ENCODE measurements at places on chromosomes 2 and 18.

DNA sequence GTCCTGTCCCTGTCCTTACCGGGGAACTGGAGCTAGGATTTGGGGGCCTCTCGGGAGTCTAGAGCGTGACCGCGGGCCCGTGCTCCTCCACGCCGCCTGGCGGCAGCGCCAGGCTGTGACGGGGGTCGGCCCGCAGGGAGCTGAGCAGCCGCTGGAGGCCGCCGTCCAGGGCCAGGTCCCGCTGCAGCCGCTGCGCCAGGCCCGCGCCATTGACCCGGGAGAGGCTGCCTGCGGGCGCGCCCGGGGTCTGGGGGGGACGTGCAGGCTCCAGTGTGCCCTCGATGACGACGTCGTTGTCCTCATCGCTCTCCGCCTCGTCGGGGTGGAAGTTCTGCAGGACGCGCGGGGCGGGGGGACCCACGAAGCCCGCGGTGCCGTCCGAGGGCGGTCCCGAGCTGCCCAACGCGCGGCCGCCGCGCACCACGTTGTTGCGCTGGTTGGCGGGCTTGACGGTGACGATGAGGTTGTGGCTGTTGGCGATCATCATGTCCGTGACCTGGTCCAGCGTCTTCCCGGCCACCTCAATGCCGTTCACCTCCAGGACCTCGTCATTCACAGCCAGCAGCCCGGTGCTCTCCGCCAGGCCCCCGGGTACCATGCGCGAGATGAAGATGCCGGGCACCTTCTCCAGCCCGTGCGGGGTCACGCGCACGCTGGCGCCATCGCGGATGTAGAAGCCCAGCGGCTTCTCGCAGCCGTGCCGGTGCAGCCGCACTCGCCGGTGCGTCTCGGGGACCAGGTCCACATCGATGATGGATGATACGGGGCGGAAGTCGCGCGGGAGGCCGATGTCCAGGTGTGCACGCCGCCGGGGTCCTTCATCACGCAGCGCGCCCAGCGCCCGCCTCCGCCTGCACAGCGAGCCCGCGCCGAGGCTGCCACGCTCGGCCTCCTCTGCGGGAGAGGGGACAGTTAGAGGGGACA lies 50.9 kb downstream of the ADNP2 start:
- DNase-seq = peak; percentile 51

GRCh38 chr2:134268265-134268664 lies 14.4 kb downstream of the MGAT5 start:
- DNase-seq = no peak

DNA sequence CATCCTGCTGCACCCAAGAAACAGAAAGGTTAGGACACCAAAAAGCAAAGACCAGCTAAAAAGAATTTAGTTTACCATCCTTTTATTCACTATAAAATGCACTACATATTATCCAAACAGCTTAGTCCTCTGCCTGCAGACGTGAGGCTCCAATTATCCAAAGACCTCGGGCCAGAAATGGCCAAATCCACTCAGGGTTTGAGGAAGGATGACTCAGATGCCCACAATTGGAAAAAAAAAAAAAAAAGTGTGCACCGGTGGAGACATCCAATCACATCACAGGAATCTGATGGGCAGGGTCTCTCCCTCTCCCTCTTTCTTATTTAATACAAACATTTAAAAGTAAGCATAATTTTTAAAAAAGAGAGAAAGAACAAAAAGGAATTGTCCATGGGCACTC lies 65.7 kb downstream of the TRABD2A start:
- no peak for DNase-seq

- DNase-seq = no peak
Observed at GRCh38 chr2:150887926-150888325, 373.7 kb downstream of the RBM43 start.

- no peak for DNase-seq
Observed at GRCh38 chr2:11676640-11677039, 6.6 kb upstream of the NTSR2 start.

DNA sequence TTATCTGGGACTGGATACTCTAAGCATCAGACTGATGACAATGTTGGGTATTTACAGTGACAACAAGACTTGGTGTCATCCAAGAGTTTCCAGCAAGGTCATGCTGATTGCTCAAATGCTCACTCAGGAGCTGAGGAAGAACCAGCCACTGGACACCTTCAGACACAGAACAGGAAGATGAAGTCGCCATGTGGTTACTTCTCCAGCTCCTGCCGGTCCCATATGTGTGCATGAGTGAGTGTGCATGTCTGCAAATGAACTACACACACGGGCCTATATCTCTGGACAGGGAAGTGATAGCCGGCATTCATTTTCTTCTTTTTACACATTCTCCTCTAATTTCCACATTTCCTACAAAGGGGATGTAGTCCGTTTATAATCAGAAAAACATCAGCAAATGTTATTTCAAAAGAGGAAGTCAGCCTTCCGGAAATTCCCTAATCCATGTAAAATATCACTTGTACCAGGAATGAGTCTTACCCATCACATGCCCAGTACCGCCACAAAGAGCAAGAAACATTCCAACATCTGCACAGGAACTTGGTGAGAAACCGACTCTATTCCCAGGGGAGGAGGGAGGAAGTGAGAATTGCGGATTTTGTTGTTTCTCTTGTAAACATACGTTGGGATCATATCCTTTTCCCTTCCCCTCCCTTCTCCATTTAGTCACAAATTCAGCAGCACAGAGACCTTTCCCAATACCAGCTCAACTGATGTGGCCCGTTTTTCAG lies 10.8 kb downstream of the RFX8 start:
- peak; percentile 99 for DNase-seq

GRCh38 chr18:70386582-70386981 lies 97.7 kb downstream of the SOCS6 start:
- DNase-seq = no peak

DNA sequence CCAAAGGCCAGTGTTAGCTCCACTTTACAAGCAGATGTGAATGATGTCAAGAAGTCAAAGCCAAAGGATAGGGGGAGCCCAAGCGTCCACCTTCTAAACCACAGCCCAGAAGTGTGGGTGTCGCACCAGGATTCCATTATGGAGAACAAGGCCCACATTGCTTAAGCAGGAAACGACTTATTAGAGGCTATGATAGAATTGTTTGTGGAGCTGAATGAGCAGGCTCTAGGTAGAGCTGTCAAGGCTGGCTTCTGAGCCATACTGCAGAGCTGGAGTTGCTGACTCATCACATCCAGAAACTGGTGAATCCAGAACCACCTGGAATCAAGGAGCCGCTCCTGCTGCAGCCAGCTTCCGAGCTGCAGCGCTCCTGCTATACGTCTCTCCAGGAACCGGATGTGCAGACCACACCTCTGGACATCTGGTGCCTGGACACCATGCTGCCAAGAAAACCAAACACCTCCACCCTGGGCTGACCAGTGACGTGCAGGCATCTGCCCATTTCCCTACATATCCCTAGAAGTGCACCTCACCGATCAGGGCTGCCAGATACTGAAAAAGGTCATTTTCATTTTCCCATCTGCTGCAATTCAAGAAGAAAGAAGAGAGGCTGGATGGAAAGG lies 6.2 kb upstream of the TWIST2 start:
- DNase-seq = peak; percentile 18

- DNase-seq = no peak
Observed at GRCh38 chr18:37764541-37765288, 199.1 kb upstream of the CELF4 start.

GRCh38 chr2:5539282-5540165 lies 152.7 kb upstream of the SOX11 start:
- DNase-seq = no peak

GRCh38 chr2:203835892-203836800 lies 31.4 kb upstream of the CTLA4 start:
- no peak for DNase-seq

DNA sequence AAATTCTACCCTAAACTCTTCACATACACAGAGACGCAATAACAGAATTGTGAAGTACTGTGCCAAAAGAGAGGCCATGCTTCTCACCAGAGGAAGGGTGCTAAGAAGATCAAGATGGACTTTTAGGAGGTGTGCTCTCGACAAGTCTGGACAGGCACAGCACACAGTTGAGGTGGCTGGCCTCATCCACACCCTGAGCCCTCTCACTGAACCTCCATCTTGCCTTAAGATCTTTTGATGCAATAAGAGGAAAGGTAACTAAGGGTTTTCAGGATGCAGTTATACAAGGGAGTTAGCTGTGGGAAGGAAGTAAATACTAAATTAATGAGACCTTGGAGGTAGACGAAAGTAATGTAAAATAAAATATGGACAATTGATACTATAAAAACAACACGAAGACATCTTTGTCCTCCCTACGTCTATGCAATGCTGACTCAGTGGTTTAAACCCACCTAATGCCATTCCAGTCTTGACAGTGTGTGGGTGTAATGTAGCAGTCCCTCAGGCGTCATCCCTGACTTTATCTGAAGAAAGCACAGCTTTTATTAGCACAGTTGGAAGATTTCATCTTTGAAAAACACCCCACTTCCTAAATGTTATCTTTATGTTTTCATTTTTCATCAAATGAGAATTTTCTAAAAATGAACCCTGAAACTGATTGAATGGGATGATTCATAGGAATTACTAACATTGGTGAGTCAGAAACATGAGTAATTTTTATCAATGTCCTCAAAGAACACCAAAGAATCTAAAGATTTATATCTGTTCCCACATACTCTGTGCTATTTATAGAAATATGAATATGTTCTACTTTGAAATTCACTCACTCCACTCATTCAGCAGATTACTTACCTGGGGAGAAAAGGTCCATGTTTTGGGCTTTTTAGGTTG lies 34.0 kb upstream of the MALL start:
- DNase-seq = peak; percentile 90

GRCh38 chr2:104887676-104888075 lies 33.8 kb downstream of the POU3F3 start:
- DNase-seq = no peak

DNA sequence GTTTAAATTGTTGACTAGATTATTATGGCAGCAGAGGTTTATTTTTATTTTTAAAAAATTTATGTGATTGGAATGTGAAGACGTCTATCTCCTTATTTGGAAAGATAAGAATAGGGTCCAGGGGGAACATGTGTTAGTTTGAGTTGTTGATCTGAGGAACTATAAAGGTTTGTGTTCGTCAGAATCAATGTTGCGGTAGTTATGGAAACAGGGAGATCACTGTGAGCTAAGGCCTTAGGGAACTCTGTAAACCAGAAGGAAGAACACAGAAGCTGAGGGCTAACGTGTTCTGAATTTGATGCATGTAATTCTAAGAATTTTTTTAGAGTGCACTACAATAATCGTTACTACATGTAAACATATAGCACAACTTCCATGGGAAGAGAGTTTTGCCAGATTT lies 168.5 kb upstream of the ZSWIM2 start:
- no peak for DNase-seq

DNA sequence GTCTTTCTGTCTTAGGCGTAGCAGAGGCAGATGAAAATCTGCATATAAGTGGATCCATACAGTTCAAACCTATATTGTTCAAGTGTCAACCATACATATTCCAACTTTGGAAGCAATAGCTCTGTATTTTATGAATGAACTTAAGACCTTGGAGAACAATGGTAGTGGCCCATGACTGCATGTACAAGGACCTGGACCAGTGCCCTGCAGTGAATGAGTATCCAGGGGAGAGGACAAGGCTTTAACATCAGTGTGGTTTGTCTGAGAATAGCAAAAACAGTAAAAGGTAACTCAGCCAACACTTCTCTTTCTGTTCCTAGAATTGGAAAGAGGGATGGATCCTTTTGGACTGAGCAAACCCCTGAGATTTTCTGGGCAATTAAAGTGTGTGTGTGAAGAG lies 230.8 kb upstream of the LINC00305 start:
- DNase-seq = no peak

GRCh38 chr18:24019641-24020331 lies 5.2 kb downstream of the TTC39C start:
- no peak for DNase-seq

GRCh38 chr2:30666266-30666874 lies 140.9 kb downstream of the CAPN13 start:
- peak; percentile 96 for DNase-seq

GRCh38 chr2:127407661-127408003 lies 10.6 kb upstream of the PROC start:
- no peak for DNase-seq

- DNase-seq = no peak
Observed at GRCh38 chr18:38790303-38790702, 1224.7 kb upstream of the CELF4 start.

- no peak for DNase-seq
Observed at GRCh38 chr18:23970161-23971096, 44.1 kb upstream of the TTC39C start.

- peak; percentile 51 for DNase-seq
Observed at GRCh38 chr2:156434461-156435291, 1.5 kb upstream of the GPD2 start.

GRCh38 chr2:120108049-120108448 lies 95.2 kb downstream of the EPB41L5 start:
- DNase-seq = peak; percentile 86

DNA sequence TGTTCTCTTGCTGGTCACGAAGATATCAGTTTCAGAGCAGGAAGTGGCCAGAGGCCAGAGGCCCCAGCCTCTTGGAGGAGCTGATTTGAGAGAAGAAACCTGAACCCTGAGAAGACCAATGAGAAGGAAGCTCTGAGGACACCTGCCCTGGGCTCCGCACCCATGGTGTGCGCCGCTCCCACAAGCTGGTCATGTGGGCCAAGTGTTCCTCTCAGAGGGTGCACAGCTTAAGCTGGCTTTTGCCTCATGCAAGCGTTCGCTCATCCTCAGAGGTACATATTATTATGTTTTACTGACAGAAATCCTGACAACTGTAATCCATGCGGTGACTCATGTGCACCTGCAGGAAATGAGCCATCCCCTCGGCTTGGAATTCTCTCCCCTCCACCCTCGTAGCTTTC lies 316.1 kb upstream of the MYT1L start:
- DNase-seq = no peak

GRCh38 chr2:231348173-231348572 lies 47.3 kb upstream of the B3GNT7 start:
- DNase-seq = peak; percentile 80

- DNase-seq = no peak
Observed at GRCh38 chr2:50103442-50103841, 928.5 kb downstream of the NRXN1 start.

GRCh38 chr2:237199082-237199481 lies 113.4 kb downstream of the COPS8 start:
- no peak for DNase-seq

DNA sequence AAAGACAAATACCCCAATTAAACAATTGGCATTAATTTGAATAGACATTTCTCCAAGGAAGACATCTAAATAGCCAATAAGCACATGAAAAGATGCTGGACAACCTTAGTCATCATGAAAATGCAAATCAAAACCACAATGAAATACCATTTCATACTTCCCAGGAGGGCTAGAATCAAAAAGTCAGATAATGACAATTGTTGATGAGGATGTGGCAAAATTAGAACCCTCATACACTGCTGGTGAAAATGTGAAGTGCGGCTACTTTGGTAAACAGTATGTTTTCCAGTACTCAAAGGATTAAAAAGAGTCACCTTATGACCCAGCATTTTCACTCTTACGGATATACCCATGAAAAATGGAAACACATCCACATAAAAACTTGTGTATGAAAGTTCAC lies 91.6 kb downstream of the FIGN start:
- no peak for DNase-seq

Data from fibroblast of pulmonary artery (primary cell).